Astrocyte of the spinal cord (primary cell): ENCODE measurements at places on chromosomes 6 and 20.

DNA sequence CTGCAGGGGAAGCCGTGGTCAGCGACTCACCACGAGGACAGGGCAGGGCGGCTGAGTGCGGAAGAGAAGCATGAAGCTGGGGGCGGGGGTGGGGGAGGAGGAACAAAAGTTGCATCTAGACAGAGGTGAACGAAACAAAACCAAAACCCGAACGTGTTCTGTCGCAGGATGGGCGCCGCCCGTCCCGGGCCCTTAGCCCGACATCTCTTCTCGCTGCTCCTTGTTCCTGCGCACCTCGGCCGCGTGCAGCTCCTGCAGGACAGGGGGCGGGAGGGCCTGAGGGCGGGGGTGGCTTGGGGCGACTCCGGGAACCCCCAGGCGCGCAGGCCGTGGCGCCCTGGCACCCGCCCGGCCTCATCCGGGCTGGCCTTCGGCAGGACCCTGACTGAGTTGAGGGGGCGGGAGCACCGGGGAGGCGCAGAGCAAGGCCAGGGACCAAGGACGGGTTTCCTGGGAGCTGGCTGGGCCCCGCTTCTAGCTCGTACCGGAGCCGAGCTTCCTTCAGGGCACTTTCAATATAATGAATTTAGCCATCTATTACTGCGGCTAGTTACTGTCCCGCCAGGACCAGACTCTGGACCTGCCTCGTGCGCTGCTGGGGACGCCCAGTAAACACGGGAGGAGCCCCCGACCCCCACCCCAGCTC is 12.0 kb downstream of the STMN3 start:
- peak; percentile 36 for DNase-seq

GRCh38 chr6:29524444-29525310 is 34.9 kb downstream of the UBD start:
- no peak for DNase-seq

GRCh38 chr6:124073021-124073420 is 269.4 kb downstream of the NKAIN2 start:
- DNase-seq = peak; percentile 78

GRCh38 chr20:17884307-17885003 is 84.1 kb downstream of the SNX5 start:
- DNase-seq = no peak

DNA sequence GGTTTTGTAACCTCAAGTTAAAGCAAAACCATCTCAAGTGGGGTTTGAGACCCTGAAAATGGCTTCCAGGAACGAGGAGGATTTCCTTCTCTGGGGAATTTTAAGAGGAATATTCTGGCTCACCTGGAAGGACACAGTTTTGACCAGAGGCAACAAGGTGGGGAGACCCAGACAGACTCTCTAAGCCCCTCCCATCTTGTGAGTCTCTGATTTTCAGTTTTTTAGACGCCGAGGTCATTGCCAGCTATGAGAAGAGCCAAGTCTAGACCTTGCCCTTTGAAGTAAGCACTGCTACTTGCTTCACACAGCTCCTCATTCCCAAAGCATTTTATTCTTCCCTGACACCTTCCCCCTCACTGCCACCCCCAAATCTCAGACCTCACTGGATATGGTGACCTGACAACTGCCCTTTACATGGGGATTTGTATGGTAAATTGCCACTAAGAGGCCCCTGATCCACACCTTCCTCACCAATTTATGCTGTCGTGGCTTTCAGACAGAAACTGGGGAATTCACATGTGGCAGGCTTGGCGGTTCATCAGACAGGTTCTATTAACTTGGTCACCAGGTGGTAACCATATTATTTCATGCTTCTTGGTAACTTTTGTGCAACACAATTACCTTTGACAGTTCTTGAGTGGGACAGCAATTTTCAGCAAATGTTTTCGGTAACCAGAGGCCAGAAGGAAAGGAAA is 116.2 kb downstream of the ISM1 start:
- DNase-seq = no peak

DNA sequence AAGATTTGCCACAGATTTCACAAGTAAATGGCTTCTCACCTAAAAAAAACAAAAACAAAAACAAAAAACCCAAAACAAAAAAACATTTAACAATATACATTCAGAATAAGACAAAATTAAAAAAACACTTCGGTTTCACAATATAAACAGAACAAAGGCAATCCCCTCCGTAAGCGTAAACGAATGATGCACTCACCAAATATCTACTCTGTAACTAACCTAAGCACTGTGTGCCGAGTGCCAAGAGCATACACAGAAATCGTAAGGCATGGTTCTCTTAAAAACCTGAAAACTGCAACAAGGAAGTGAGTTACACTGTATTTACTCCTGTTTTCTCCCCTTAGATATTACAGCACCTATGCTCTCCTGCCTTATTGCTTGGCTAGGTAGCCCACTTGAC is 12.1 kb upstream of the MICAL1 start:
- no peak for DNase-seq

DNA sequence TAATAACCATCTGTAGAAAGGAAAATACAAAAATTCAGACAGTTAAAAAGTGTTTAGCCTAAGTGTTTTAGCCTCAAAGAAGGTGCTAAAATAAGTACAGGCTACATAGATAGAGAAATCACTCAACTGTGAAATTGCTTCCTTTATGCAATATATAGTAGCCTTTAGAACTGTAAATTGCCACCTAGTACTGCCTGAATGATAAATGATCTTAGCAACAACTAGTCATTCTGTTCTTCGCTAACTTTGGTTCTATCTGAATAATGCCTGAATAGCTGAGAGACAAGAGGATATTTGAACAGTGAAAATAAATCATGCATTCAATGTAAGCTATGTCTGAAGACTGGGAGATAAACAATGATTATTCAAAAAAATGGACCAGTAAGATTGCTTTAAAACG is 603.3 kb upstream of the PTCHD4 start:
- no peak for DNase-seq

DNA sequence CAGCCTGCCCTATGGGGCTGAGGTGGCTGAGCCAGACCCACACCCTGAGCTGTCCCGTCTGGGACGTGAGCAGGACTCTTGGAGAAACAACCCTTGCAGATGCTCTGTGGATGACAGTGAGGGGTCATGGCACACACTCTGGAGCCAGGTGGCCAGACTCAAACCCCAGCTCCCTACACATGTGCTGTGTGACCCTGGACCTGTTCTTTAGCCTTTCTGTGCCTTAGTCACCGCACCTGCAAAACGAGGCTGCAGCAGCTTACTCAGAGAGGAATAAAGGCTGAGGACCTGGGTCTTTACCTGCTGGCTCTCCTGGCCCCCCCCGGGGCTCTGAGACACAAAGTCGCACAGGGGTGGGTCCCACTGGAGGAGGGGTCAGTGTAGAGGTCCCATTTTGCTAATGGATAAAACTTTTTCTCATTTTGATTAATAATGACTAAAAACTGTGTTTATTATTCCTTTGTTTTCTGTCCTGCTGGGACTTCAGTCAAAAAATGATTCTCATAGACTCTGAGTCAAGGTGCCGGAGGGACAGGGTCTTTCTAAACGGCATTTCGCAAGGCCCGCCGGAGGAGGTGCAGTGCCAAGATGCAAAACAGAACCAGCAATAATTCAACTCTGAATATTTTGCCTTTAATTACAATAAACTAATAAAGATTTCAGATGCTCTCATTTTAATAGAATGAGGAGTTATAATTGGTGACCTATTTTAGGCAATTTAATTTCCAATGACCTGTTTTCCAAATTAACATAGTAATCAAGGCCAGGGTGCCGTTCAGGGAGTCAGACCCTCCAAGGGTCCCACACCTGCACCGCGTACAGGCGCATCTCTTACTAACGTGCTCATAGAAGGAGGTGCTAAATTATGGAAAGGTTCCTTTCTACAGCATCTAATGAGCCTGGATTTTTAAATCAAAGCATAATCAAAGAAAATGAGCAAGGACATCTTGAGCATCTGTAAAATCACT is 62.4 kb downstream of the YTHDF1 start:
- no peak for DNase-seq

DNA sequence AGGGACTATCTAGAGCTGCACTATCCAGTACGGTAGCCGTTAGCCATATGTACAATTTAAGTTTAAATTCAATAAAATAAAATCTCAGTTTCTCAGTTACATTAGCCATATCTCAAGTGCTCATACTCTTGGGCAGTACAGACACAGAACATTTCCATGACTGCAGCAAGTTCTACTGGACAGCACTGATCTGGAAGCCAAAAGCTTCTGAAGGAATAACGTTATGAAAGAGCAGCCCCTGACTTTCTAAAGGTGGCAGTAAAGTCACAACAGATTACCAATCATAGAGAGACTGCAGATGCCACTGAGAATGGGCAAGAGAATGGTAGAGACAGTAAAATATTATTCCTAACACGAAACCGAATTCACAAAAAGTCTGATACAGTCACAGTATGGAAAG is 36.8 kb downstream of the NDRG3 start:
- DNase-seq = no peak

GRCh38 chr6:51480040-51480439 is 607.4 kb downstream of the PKHD1 start:
- DNase-seq = no peak

DNA sequence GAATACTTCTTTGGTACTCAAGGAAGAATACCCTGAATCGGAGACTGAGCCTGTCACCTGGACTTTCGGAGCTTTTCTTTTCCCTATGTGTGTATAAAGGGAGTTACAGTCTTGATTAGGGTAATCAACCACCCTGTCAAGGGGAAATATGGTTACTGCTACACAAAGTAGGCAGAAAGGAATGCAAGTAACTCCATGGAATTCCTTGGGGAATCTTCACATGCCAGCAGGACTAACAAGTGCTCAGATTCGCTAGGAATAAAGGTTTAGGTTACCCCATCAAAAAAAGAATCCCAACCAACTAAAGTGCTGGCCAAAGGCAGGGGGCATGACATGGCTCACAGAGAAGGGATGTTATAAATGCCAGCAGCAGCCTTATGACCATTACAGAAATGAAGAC is 10.4 kb downstream of the KCNS1 start:
- no peak for DNase-seq

- no peak for DNase-seq
Observed at GRCh38 chr6:78910591-78911171, 43.3 kb downstream of the IRAK1BP1 start.

GRCh38 chr6:3287308-3287707 is 28.6 kb downstream of the PSMG4 start:
- no peak for DNase-seq

DNA sequence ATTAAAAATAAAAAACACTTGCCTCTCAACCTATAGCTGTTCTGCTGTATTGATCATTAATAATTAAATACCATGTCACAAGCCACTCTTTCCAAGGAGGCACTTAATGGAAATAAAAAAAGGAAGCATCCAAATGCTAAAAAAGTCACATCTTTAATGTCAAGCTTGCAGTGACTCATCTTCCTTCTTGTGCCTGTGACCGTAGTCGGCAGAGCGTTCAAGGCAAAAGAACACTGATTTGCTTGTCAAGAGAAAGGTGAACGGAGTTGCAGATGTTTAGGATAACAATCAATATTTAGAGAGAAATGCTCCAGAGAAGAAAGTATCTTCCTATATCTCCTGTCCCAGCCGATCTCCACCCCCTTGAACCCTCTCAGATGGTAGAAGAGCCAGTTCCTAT is 341.0 kb upstream of the OPRM1 start:
- no peak for DNase-seq

- no peak for DNase-seq
Observed at GRCh38 chr6:43827898-43828297, 57.9 kb downstream of the VEGFA start.

DNA sequence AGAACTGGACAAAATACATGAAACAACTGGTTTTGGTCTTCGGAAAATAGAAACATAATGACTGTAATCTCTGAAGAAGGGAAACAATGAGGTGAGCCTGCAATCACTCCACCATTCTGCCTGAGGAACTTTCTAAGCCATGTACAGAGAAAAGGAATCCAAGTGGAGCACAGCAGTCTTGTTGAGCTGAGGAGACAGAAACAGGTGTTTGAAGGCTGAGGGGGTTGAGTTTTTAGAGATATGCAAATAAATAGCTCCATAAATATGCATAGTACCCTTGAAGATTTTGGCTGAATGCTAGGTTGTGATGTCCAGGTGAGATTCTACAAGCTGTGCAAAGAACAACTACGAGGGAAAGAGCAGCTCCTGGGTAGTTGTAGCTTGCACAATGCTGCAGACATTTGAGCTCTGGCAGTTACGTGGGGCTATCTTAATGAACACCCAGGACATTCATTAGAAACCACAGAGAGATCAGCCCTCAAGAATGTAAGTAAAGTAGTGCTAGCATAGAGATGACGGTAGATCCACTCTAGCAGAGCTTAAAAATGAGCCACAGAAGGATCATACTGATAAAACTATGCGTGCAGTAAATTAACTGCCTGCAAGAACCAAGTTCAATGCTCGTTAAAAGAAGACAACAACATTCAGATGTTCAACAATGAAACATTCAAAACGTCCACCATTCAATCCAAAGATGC is 24.3 kb downstream of the TUBB2B start:
- DNase-seq = peak; percentile 71

GRCh38 chr6:91713911-91714310 is 1127.0 kb upstream of the MAP3K7 start:
- peak; percentile 16 for DNase-seq

DNA sequence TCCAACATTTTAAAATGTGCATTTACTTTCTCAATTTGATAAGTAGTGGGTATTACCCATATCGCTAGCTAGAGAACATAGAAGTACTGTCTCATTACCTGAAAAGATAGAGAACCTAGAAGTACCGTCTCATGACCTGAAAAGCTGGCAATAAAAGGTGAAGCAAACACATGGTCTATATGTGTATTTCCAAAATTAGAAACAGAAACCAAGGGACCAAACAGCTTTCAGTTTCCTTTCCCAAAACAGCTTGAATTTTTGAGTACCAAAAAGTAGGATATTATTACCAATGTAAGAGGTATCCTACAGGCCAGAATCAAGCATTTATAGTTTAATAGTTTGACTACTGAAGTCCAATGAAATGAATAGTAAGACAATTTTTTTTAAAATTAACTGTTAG is 77.2 kb downstream of the KIF13A start:
- no peak for DNase-seq

- DNase-seq = peak; percentile 8
Observed at GRCh38 chr6:127618729-127619128, 41.8 kb downstream of the C6orf58 start.

DNA sequence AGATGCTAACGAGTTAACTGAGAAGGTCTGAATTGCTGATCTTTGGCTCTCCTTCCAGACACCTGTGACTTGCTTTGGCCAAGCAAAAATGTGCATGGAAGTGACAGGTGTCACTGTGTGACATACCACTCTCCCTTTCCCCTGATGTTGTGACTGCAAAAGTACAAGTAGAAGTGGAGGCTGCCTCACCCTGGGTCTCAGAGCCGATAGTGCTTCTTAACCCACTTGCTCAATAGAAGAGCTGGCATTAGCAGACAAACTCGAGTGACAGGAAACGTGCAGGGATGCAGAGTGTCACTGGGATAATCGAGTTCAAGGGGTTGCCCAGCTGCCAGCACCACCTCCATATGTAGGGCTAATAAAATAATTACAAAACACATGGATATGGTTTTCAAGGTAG is 16.4 kb upstream of the SPO11 start:
- no peak for DNase-seq

- no peak for DNase-seq
Observed at GRCh38 chr6:6515691-6516607, 72.6 kb upstream of the LY86 start.
